Activated T-helper 2 cell treated with anti-CD3 and anti-CD28 coated beads, Interferon-gamma antibody, Interleukin-2, Interleukin-4, amounts not matched to agents 10 μg/mL and 5 μg/mL and 100 μg/mL, durations not matched to agents 14 hours and 24 hours and 36 hours (primary cell): ENCODE measurements at places on chromosomes 1 and 21. TPM values are rescaled to one million over a fixed set of nuclear protein-coding genes. Genes with fewer than 3 reads are reported as not detected.

DNA sequence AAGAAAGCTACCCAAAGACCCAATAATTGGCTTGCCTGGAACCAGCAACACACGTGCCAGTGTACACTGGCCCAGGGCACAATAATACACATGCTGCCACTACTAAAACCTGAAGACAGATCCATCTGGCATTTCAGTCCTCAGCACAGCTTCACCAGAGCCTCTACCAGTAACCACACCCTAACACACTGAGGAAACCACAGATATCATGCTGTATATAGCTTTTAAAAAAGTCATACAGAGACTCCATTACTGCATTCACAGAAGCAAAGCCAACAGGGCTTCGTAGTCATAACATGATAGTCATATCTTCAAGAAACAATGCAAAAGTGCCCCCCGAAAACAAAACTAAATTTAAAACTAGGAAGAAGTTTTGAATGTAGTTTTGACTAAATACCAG, 40.6 kb upstream of the NEGR1 start:
- H3K4me1 ChIP-seq = peaks cover 2% of the 10 kb centered on the region
- DNase-seq = no peak
- H3K4me3 ChIP-seq = no peak overlapping the region

- no peaks in the 10 kb centered on the region for H3K27me3 ChIP-seq
- H3K27ac ChIP-seq = no peak overlapping the region
- H3K4me3 ChIP-seq = no peak overlapping the region
- H3K4me1 ChIP-seq = no peaks in the 10 kb centered on the region
- DNase-seq = no peak
These were observed 48.2 kb downstream of the ARHGEF10L start for GRCh38 chr1:17587693-17588047.

DNA sequence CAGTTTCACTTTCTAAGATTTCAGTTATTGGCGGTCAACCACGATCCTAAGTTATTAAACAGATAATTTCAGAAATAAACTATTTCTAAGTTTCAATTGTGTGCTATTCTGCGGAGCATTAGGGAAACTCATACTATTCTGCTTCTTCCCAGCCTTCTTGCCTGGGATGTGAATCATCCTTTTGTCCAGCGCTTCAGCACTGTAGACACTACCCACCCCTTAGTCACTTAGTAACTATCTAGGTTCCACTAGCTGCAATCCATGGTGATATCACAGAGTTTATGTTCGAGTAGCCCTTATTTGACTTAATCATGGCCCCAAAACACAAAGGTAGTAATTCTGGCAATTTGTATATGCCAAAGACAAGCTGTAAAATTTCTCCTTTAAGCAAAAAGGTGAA, 279.9 kb upstream of the ADAMTS5 start:
- no peaks in the 10 kb centered on the region for H3K36me3 ChIP-seq
- H3K4me1 ChIP-seq = no peaks in the 10 kb centered on the region
- no peaks in the 10 kb centered on the region for H3K27me3 ChIP-seq
- DNase-seq = no peak

GRCh38 chr21:43877936-43878575, 13.0 kb downstream of the AGPAT3 start:
- no peak for DNase-seq
- H3K27ac ChIP-seq = peak overlapping the region; percentile 28
- H3K4me3 ChIP-seq = no peak overlapping the region

NCF2 gene
- 2.2 and 2.6 TPM in 2 replicates for total RNA-seq
